ENCODE measurements at places on chromosomes 3 and 15.

DNA sequence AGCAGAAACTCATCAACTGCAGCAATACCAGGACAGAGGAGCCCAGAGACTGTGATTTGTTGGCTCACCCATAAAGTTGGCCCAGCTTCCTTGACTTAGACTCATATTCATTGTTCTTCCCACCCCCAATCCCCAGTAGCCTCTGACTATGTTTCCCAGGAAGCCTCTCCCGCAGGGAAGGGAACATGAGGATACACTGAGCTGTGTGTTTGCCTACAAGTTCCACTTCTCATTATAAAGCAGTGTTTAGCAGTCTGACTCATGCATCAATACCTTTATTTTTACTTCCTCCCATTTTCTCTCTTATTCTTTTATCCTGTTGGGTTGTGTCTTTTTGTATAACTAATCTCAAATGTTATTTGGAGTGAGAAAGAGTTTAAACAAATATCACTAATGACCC, 111.6 kb upstream of the PHLDB2 start:
- DNase-seq: no peak

DNA sequence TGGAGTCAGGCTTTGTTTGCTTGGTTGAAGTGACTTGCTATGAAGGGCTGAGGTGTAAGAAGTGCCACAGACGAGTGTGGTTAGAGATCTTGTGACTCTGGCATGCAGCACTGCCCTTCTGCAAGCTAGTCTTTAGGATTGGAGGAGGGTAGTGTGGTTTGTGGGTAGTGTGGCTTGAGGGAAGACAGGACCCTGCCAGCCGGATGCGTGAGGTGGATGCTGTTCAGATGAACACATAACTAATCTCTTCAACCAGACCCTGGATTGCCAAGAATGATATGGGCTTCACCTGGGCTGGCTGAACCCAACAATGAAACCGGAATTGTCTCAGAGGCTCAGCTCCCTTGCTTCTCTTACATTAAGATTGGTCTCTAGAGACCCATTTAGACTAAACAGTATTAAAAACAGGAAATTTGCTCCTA, 32.7 kb downstream of the STARD9 start:
- DNase-seq: peak; percentile 74

GRCh38 chr15:43214592-43215295, 6.1 kb downstream of the EPB42 start:
- no peak for DNase-seq

- DNase-seq: no peak
These were observed 44.6 kb upstream of the LEKR1 start for GRCh38 chr3:156781310-156782230.

- DNase-seq: no peak
These were observed 54.4 kb upstream of the HEG1 start for GRCh38 chr3:125110016-125110875.

DNA sequence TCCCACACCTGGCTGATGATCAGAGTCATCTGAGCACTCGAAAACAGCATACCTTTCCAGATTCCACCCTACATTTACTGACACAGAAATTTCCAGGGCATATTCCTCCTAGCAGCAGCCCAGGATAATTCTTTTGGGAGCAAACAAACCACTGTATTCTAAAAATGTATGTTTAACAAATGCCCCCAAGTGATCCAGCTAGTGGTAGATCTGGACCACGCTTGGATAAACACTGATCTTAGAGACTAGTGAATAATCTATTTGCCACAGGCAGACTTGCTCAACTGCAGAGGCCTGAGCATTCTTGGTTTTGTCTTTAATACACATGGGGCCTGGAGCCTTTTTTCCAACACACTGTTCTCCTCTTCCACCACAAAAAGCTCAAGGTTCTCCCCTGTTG, 89.6 kb downstream of the TM4SF4 start:
- DNase-seq: no peak

- no peak for DNase-seq
These were observed 90.4 kb upstream of the ASB14 start for GRCh38 chr3:57382933-57383332.

- DNase-seq: no peak
These were observed 27.0 kb downstream of the C2CD4B start for GRCh38 chr15:62138124-62138523.

GRCh38 chr3:151557068-151557840, 96.4 kb upstream of the IGSF10 start:
- no peak for DNase-seq

DNA sequence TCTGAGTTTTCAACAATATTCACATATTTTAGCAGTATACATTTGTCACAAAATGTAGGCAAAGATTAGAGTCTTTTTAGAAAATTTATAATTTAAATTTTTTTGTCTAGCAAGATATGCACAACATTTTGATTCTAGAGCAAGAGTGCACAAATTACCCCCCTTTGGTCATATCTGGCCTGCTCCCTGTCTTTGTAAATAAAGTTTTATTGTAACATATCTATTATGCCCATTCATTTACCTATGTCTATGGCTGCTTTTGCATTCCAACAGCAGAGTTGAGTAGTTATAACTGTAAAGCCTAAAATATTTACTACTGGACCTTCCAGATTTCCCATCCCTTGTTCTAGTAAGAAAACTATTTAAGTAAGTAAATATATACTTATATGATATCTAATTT, 430.7 kb downstream of the EDEM1 start:
- no peak for DNase-seq

GRCh38 chr3:23071296-23071695, 131.8 kb upstream of the UBE2E2 start:
- DNase-seq: no peak

DNA sequence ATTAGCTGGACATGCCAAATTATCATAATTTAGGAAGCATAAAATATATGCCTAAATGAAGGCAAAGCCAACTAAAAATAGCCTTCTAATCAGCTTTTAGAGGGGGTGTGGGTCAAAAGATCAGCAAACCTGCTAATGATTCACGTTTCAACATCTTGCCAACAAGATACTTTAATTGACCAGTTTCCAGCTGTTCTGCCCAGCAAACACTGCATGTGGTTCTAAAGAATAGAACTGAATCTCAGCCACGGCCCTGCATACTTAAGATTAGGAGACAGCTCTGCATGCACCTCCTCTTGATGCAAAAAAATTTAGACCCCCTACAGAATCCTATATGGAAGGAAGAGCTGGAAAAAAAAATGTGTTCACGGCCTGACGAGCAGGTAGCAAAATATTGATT, 500.5 kb downstream of the TBL1XR1 start:
- no peak for DNase-seq

DNA sequence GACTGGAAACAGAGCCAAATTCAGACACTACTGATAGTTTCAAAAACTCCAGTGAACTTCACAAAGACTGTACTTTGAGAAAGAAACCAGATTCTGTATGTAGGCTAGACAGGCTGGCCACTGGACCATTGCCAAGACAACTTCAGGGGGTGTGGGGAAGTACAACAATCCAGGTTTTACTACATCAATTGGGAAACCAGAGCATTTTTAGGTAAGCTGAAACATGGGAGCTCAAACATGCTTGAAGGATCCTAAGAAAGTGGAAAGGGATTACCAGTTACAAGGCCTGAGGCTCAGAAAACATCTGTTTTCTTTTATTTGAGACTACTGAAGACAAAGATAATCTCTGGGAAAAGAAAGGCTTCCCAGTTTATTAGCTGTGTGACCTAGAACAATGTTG, 26.9 kb upstream of the ZNF280D start:
- DNase-seq: no peak

DNA sequence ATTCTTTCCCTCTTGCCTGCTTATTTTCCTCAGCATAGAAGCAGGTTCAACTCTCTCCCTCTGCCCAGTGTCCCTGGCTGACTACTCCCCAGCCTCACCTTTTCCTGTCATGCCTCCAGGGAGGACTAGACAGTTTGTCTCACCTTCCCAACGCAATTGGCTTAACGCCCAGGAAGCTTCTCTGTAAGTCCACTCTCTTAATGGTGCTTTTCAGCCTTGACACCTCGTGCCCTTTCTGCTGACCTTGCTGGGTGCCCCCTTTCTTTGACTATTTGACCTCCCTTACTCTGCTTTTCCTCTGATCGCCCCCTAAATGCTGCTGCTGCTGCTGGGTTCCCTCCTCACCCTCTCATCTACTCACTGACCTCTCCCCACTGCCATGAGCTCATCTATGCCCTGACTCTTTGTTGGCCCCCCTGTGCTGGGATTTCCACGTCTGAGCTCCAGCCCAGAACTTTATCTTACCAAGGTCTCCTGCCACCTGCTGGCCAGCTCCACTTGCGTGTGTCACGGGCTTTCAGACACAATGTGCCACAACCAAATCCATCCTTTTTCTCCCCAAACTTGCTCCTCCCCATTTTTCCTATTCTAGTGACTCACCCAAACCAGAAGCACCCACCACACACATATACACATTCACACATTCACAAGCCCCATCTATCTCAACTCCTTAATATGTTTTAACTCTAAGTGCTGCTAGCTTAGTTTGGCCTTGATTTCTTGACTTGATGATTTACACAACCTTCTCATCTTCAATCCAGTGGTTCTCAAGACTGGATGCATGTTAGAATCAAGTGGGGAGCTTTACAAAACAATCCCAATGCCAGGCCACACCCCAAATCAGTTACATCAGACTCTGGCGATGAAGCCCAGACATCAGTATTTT, 16.6 kb downstream of the EPB42 start:
- peak; percentile 21 for DNase-seq

All from activated T-helper 2 cell treated with anti-CD3 and anti-CD28 coated beads, Interferon-gamma antibody, Interleukin-2, Interleukin-4, amounts not matched to agents 10 μg/mL and 5 μg/mL and 100 μg/mL, durations not matched to agents 14 hours and 24 hours and 36 hours (primary cell).